Immature natural killer cell (primary cell): ENCODE measurements at places on chromosomes 1 and 21. TPM values are rescaled to one million over a fixed set of nuclear protein-coding genes. Genes with fewer than 3 reads are reported as not detected.

DNA sequence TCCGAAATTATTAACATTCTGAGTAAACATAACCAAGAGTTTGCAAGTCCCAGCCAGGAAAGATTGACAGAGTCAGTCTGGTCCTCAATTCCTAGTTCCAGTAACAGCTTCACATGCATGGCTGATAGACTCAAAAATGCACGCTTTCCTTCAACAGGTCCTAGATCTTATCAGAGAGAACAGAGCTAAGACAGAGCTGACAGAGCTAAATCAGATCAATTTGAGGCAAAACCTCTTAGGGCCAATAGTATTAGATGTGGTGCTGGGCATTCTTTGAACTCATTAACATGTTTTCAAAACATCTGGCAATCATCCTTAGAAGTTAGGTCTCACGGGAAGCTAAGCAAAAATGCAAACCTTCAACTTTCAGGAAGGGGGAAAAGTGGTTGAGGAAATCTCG, 114.0 kb downstream of the GREM2 start:
- no peak for DNase-seq

- DNase-seq = no peak
Observed at GRCh38 chr21:28431022-28431421, 561.7 kb downstream of the LTN1 start.

GRCh38 chr1:160024195-160024905, 7.4 kb downstream of the PIGM start:
- DNase-seq = no peak

DNA sequence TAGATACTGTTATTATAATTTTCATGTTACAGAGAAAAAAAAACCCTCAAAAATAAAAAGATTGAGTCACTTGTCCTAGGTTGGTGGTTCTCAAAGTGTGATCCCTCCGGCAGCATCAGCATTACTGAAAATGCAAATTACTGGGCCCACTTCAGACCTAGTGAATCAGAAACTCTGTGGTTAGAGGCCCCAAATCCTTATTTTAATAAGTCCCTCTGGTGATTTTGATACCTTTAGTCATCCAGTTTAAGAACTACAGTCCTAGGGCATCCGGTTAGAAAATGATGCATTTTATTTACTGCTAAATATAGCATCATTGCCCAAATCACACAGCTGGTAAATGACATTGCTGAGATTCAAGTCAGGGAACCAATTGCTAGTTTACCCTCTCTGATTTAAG, 203.7 kb upstream of the RUNX1 start:
- no peak for DNase-seq

- DNase-seq = no peak
Observed at GRCh38 chr1:119228335-119229080, 88.1 kb upstream of the WARS2 start.

DNA sequence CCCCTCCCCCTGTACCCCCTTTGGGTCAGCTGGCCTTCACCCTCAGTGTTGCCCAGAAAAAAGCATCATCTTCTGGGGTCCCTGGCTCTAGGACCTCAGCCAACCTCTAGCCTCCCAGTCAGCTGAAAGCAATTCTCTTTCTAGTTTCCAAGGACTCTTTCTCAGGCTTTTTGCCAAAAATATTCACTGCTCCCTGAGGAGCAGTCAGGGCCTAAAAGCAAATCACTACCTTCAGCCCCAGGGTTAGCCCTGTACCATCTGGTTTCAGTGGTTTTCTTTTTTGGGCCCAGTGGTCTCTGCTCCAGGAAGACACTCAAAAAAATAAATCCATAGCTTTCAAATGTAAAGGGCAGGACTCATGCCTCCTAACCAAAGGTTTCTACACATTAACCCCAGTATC, 3.1 kb upstream of the LMOD1 start:
- DNase-seq = no peak

DNA sequence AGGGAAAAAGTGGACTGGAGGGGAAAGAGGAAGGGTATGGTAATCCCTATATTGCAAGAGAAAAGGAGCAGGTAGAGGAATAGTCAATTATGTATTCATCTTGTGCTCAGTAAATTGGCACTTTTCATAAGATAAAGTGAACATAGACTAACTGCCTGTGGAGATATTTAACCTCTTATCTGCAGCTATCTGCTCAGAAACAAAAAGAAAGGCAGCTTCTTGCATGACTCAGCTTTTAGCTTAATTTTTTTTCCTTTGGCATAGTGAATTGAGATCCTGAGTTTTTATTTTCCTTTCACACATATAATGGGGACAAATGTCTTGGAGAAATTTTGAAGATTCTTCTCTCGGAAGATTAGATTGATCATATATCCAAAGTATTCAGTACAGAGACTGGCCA, 127.6 kb upstream of the F3 start:
- DNase-seq = no peak

DNA sequence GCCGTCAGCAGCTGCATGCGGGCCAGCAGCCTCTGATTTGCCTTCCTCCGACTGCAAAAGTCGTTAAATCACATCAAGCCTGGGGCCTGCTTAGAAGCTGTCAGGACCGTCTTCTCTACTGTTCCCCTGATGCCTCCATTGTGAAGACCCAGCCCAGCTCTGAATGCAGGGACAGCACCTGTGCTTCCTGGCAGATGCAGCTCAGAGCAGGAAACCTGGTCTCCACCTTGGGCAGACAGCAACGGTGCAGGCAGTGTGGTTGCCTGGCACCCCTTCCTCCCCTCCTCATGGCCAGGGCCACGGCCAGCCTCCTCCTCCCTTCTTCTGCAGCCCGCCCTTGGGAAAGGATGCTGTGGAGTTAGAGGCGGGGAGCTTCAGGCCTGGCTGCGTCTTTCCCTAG, 92.3 kb upstream of the COL6A1 start:
- no peak for DNase-seq

OR2T35 gene
- not detected for polyA plus RNA-seq

GJC2 gene
- polyA plus RNA-seq = not detected

TRIM58 gene
- 1.1 TPM for polyA plus RNA-seq

CDC42BPA gene
- polyA plus RNA-seq = not detected

ATP1A2 gene
- polyA plus RNA-seq = not detected

MARK1 gene
- polyA plus RNA-seq = not detected

LRRC38 gene
- not detected for polyA plus RNA-seq
